CD4-positive, alpha-beta T cell treated with Interleukin-10 for 1 hour (primary cell): ENCODE measurements at places on chromosomes 13 and 19.

GRCh38 chr13:43424412-43424811, 362.4 kb downstream of the ENOX1 start:
- no peak for DNase-seq

DNA sequence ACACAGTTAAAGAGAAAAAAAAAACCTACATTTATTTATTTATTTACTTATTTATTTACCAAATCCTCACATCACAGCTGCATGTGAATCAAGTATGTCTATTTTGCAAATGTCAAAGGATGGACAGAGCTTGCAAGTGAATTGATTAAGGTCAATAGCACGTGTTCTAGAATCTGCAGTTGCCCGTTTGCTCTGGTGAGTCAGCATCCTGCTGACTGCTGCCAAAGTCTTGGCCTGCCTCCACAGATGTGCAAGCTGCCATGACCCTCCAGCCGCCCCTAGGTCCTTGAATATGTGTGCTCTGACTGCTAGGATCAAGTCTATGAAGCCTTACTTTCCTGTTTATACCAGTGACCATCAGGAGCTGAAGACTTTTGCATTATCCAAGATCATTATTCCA, 320.6 kb downstream of the GPC5 start:
- no peak for DNase-seq

DNA sequence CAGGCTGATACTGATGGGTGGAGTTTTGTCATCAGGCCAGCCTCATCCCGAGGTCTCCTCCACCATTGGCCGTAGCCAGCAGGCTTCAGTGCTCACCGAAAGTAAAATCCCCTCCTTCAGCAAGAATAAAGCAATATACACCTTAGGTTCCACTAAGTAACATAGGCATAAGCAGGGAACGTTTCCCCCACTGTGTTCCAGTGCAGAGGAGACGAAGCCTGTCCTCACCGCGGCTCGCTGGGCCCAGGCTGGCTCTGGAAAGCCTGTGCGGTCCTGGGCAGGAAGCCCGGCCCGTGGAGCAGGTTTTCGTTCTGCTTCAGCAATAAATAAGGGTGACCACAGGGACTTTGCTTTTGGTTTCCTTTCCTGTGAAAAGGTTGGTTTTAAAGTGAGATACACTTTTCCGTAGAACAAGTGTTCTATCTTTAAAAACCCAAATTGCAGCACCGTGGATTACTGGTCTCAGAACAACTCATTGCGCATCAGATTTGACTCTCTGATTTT, 16.3 kb upstream of the TEX29 start:
- no peak for DNase-seq

GRCh38 chr19:34260771-34261173, 6.4 kb downstream of the GARRE1 start:
- DNase-seq: no peak

- no peak for DNase-seq
Observed at GRCh38 chr13:85013006-85013405, 786.2 kb downstream of the SLITRK6 start.

DNA sequence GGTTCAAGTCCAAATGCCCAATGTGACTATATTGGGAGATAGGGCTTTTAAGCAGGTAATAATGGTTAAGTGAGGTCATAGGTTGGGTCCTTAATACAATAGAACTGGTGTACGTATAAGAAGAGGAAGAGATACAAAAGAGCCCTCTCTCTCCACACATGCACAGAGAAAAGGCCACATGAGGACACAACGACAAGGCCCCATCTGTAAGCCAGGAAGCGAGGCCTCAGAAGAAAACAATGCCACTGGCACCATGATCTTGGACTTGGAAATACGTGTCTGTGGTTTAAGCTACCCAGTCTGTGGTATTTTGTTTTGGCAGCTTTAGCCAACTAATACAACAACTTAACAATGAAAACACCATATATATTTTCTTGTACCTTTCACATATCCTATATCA, 23.4 kb upstream of the RFC3 start:
- DNase-seq: no peak

DNA sequence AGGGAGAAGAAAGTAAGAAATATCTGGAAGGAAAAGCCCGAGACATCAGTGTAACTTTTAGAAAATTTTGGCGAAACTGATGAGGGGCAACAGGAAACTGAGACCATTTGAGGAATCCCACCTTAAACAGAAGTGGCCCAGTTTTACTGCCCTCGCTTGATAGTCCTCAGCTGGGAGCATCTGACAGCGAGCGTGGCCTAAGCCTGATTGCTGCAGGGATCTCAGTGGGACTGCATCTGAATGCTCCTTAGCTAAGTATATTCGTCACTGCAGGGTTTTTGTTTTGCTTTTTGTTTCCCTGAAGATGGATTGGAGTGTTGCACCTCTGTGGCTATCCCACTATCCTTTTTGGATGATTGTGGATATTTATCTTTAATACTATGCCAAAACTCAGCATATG, 262.7 kb upstream of the KLHL1 start:
- no peak for DNase-seq

DNA sequence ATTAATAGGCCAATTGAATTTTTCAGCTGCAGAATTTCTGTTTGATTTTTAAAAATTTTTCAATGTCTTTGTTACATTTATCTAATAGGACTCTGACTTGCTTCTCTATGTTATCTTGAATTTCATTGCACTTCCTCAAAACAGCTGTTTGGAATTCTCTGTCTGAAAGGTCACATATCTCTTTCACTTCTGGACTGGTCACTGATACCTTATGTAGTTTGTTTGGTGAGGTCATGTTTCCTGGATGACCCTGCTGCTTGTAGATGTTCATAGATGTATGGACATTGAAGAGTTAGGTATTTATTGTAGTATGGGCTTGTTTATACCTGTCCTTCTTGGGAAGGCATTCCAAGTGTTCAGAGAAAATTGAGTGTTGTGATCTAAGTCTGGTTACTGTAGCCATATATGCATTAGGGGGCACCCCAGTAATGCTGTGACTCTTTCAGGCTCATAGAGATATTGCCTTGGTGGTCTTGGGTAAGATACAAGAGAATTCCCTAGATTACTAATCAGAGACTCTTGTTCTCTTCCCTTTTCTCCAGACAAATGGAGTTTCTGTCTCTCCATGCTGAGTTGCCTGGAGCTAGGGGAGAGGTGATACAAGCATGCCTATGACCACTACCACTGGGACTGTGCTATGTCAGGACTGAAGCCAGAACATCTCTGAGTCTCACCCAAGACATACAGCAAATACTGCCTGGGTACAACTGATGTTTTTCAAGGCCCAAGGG, 27.8 kb downstream of the RFC3 start:
- DNase-seq: no peak

DNA sequence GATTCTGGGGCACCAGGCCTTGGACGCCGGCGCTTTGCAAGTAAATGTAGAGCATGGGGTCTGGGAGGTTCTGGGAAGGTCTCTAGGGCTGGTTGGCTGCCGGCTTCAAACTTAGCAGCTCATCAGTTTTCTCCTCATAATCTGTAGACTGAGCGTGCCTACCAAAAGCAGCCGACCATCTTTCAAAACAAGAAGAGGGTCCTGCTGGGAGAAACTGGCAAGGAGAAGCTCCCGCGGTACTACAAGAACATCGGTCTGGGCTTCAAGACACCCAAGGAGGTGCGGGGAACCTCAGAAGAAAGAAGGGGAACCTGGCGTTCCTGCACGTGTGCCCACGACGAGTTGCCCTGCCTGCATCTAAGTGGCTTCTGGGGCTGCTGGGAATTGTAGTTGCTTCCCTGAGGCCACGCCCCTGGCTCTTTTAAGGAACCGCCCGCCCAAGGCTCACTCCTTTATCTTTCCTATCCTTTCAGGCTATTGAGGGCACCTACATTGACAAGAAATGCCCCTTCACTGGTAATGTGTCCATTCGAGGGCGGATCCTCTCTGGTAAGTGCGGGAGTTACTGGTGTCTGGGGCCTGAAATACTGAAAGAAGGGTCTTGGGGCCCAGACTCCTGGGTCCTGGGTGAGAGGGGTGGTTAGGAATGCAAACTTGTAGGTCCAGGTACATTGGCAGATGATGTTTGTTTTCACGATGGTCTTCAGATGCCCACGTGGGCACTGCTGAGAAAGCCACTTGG, 984 bp downstream of the RPS11 start:
- peak; percentile 87 for DNase-seq

DNA sequence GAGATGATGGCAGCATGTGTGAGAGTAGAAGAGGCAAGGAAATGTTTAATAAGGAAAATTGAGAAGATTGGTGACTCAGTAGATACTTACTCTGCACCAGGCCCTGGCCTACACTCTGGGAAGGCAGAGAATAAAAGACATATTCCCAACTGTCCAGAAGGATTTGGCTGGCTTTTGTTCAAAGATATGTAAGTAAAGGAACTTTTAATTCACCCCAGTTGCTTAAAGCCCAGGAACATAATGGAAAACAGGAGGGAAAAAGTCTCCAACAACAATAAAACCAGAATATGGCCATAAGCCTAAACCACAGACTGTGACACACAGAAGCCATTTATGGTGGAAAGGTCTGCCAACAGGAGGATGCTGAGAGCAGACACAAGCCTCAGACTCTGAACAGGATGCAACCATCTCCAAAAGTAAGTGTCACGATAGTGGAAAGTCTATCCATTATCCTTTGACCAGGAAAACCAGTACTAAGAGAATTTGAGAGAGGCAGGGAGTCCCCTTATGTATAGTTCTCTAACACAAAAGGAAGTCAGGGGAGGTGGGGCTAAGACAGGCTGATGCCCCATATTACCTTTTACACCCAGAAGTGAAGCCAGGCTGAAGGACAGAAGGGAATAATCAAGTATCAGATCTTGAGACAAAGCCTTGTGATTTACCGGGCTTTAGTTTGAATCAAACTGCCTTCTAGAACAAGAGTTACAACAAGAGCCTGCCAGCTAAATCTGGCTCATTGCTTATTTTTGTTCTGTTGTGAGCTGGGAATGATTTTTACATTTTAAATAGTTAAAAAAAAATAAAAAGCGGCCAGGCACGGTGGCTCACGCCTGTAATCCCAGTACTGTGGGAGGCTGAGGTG, 169.5 kb upstream of the STARD13 start:
- no peak for DNase-seq

DNA sequence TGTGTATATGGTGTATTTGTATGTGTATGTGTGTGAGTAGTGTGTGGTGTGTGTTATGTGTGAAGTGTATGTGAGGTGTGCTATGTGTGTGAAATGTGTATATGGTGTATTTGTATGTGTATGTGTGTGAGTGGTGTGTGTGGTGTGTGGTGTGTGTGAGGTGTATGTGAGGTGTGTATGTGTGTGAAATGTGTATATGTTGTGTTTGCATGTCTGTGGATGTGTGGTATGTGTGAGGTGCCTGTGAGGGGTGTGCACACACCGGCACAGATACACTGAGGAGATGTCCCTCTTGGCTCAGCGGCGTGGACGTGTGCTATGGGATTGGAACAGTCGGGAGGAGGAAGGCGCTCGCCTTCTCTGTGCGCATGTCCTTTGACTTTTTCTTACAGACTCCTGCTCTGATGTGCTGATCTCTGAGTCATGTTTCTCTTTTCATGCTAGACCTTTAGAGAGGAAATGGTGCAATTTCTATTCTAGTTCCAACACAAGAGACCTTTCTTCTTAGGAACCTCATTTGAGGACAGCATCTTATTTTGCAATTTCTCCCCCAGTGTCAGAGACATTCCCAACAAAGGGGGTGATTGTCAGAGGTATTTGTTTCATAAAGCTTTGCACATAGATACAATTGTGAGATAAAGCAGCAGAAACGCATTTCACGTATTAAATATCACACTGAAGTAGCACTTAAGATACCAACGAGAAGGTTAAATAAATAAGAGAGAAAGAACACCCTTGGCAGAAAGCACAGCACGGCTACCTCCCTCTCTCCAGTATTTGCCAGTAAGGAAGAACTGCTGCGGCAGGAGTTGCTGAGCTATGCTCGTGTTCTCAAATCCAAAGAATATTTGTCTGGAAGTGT, 11.3 kb upstream of the TNFRSF19 start:
- DNase-seq: no peak

GRCh38 chr19:18043676-18044075, 35.7 kb downstream of the ARRDC2 start:
- DNase-seq: no peak

DNA sequence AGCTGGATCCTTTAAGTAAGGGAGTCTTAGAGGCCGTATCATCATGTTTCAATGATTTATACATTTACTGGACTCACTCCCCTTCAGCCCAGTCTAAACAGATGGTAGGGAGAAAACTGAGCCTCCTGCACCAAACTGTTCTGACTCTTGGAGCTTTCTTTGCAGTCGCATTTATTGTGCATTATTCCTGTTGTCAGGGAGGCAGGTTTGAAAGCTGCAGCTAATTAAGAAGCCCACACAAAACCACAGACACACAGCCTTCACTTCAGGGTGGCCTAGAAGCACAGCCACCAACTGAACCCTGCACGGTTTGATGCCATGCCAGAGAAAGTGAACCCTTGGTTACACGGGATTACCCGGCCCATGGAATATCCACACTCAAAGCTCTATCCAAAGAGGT, 911.0 kb downstream of the UQCRFS1 start:
- DNase-seq: no peak

DNA sequence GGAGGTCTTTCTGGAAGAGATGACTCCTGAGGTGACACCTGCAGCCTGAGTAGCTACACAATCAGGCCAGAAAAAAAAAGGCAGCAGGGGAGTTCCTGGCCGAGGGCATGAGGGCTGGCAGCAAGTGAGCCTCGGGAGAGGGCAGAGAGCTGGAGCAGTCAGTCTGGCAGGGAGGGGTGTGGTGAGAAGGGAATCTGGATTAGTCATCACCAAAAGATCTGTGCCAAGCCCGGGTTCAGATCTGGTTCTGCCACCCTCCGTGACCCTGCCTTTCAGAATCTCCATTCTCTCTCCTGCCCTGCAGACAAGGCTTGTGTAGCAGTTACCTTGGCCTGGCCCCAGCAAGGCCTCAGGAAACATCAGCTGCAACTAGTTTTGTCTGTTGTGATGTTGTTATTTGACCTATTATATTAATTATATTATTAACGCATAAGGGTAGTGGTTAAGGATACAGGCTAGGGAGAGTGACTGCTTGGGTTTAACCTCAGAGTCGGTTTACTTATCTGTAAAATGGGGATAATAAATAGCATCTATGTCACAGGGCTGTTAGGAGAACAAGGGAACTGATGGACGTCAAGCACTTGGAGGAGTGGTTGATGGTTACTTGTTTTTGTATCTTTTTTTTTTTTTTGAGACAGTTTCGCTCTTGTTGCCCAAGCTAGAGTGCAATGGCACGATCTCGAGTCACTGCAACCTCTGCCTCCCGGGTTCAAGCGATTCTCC, 2.7 kb upstream of the CAPNS1 start:
- no peak for DNase-seq

DNA sequence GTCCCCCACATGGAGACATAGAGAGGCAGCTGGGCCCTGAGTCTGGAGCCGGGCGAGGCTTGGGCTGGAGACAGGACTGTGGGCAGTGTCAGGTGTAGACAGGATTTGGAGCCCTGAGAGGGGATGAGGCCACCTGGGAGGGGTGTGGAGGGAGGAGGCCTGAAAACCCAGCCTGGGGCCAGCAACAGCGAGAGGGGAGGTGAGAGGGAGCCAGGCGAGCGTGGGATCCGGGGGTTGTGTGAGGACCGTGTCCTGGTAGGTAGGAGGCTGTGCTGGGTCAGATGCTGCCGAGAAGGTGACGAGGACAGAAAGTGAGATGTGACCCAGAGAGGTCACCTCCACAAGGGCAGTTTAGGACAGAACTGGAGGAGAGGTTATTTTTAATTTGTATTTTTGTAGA, 7.4 kb downstream of the MPND start:
- DNase-seq: no peak

- no peak for DNase-seq
Observed at GRCh38 chr13:51419001-51419636, 33.7 kb downstream of the INTS6 start.

GRCh38 chr13:74895042-74895796, 586.8 kb downstream of the TBC1D4 start:
- DNase-seq: no peak

GRCh38 chr13:39941911-39942551, 286.6 kb downstream of the COG6 start:
- no peak for DNase-seq

- no peak for DNase-seq
Observed at GRCh38 chr19:13957051-13957450, 4.7 kb downstream of the DCAF15 start.
